ENCODE measurements at places on chromosomes 6 and 20.

GRCh38 chr20:41177636-41178035 is 40.3 kb downstream of the PLCG1 start:
- DNase-seq, result no peak

DNA sequence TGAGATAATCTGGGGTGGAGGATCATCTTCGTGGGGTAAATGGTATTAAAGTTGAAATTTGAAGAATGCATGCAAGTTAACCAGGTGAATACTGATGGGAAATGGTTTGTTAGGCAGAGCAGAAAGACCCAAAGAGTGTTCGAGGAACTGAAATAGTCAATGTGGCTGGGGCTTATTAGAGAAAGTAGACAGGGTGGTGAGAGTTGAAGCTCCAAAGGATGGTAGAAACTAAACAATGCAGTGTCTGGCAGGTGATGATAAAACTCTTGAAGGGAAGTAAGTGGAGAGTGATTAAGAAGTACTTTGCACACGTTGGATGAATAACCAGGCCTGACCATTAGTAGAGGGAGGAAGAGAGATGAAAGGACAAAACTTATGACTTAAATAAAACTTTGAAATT is 39.8 kb upstream of the CENPW start:
- no peak for DNase-seq

DNA sequence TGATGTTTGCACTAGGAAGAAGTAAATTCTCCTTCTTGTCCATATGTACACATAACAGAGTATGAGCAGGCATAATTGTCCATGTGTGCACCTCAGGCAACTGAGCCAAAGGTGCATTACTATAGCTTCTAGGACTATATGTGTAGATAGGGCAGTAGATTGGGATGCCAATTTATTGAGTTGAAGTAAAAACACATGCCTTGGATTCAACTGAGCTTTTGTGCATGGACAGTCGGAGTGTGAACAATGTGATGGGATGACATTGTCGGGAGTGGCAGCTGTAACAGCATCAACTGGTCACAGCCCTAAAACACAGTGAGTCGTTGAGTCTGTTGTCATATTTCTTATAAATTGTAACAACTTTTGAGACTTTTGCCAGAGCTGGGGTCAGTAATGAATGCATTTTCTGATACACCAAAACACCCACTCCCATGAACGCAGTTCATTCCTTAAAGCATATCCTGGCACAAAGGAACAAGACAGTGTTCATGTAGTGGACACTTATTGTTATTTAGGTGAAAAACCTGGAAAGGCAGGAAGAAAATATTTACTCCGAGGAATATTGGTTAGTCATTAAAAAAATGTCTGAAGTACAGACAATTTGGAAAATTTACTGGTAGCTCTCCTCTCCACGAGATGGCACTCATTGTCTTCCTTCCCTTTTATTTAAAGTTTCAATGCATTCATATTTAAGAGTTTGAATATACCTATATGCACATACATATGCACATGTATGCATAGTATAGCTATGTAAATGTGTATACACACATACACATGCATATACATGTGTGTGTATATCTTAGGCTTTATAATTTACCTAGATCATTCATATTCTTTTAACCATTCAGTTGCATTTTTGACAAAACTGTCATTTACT is 302.0 kb upstream of the STXBP5 start:
- no peak for DNase-seq

DNA sequence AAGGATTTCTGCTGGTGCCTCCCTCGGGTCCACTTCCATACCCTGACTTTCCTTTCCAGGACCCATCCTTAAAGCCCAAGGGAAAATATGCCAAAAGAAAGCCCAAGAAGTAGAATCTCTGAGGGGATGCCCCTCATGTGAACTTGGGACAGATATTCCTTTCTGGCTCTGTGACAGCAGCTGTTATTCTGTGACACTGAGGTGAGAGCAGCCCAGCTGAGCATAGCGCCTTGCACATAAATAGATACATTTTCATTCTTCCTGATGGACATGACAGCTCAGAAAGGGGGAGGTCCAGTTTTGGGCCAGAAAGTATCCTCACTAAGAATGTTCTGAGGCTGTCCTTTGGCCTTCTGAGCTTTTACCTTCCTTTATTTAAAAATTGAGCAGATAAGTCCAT is 353.2 kb downstream of the SAMD5 start:
- DNase-seq, result no peak

DNA sequence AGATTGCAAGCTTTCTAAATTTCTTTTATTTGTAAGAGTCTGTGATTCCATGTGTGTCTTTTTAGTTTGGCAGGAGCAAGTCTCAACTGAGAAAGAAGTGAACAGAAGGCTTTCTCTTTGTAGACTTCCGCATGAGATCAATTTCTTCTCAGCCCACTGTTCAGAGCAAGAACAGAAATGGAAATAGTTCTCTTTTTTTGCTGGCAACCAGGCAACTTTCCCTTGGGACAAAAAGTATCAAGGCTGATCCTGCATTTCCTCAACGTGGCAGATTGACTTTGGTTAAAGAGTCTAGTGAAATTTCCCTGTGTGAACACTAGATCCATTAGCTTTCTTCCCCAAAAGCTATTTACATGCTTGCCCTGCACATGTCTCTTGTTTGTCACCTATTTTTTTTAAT is 46.8 kb upstream of the JAG1 start:
- DNase-seq, result no peak

- DNase-seq, result no peak
These were observed at the start of gene TMEM74B for GRCh38 chr20:1184638-1185315. TMEM74B (minus strand) TSS chr20:1184981; CDS start chr20:1183801, 1,180 bp downstream.

DNA sequence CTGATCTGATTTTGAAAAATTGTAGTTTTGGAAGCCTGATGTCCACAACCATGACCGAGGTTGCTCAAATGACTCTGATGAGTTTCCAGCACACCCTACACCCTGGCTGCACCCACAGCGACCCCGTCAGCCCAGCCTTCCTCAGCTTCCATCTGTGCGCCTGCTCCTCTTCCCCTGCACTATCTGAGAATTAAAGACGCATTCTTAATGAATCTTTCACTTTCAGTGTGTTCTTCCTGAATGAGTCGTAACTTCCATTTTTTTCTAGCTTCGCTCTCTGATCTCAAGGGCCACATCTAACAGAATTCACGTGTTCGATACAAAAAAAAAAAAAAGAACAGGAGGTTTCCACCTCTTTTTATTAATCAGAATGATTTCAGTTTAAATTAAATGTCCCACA is 21.3 kb upstream of the RREB1 start:
- peak; percentile 30 for DNase-seq

GRCh38 chr6:56851074-56851473 is 103.8 kb upstream of the BEND6 start:
- DNase-seq, result no peak

DNA sequence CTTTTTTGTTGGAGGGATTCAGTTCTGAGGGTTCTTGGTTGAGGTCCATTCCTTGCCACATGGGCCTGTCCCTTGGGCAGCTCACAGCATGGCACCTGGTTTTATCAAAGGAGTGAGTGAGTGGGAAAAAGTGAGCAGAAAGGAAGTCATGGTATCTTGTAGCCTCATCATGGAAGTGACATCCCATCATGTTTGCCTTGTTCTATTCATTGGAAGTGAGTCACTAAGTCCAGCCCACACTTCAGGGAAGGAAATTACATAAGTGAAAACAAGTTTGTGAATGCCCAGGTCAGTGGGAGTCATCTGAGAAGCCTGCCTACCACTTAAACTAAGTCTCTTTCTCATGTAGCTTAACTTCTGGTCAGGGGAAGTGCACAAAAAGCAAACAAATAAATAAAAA is 32.8 kb upstream of the ZNFX1 start:
- no peak for DNase-seq

- DNase-seq, result no peak
These were observed 112.5 kb downstream of the FAM217A start for GRCh38 chr6:3966426-3966825.

GRCh38 chr6:67683960-67684359 is 951.1 kb upstream of the ADGRB3 start:
- DNase-seq, result no peak

DNA sequence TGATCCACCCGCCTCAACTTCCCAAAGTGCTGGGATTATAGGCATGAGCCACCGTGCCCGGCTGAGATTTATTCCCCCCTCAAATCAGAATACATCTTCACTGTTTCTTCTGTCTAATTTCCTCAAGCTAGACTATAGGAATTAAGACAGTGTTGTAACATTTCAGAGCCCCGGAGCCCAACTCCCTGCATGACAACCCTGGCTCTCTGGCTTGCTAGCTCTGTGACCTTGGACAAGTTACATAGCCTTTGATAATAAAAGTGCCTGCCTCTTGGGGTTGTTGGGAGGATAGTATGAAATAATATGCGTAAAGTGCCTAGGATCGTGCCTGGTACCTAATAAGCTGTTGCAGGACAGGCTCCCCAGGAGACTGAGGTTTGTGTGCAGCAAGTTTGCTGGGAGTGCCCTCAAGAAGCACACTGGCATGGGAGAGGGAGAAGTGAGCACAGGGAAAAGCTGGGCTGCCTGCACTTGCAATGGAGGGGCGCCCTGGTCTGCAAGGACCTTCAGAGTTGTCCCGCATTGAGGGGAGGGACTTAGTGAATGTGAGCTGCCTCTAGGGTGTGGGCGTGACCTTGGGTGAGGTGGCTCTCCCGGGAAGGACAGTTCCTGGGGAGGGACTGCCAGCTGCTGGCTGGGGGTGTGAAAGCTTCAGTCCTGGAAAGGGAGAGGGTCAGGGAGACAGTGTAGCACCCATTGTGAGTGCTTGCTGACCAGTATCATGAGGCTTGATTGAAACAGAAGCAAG is 43.4 kb downstream of the TAF8 start:
- no peak for DNase-seq
